ENCODE measurements at places on chromosomes 12 and 14. TPM values are rescaled to one million over a fixed set of nuclear protein-coding genes. Genes with fewer than 3 reads are reported as not detected.

- no peak for DNase-seq
Measured at GRCh38 chr14:101723061-101723595, 38.4 kb upstream of the PPP2R5C start.

DNA sequence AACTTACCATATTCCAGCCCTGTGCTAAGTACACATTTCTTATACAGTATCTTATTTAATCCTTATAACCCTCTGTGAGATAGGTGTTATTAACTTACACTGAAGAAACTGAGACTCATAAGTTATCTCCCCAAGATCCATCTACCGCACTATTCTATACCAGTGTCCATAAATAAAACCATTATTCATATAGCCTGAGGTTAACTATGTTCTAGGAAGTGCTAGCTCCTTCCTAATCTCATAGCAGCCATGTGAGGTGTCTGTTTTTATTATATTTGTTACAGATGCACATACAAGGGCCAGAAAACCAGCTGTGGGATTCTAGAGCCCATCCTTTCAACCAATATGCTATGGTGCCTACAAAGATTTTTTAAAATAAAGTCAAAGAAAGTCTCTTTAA, 100.3 kb upstream of the RAP1B start:
- DNase-seq: no peak

DNA sequence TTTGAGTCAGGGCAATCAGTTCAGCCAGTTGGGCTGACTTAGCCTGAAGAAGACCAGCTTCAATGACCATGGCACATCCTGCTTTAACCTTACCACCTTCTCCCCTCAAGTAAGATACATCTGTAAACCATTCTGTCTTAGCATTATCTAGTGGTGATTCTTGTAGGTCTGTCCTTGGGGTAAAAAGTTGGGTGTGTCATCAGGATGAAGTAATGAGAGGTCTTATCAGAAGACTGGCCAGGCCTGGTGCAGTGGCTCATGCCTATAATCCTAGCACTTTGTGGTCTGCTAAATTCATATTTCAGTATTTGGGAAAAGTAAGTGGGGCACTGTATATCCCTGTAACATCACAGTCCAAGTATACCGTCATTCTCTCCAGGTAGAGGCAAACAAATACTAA, 19.1 kb downstream of the SINHCAF start:
- DNase-seq: no peak

GRCh38 chr12:95182868-95183415, 34.3 kb downstream of the FGD6 start:
- DNase-seq: no peak

Gene FOXM1
- total RNA-seq: 131 TPM

Gene C12orf54
- not detected for total RNA-seq

DNA sequence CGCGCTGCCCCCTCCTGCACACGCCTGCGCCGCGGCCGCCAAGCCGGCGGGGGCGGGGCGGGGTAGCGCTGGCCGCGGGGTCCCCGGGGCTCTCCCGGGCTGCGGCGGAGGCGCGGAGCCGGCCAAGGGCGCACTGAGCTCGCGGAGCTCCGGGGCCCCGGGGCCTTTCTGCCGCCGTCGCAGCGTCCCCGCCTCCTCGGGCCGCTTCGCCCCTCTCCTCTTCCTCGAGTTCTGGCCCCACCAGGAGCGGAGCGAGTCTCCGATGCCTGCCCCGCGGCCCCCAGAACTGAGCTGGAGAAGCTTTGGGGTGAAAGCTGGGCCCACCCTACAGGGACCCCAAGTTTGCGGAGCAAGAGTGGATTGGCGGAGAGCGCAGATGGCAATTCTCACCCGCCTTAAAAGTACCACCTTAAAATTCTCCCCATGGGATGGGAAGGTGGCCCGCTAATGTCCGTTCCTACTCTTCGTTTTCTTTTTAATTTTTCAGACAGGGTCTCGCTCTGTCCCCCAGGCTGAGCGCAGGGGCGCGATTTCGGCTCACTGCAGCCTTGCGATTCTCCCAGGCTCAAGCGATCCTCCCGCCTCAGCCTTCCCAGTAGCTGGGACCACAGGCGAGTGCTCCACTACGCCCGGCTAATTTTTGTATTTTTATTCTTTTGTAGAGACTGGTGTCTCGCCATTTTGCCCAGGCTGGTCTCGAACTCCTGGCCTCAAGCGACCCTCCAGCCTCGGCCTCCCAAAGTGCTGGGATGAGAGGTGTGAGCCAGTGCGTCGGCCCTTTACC, 129.6 kb downstream of the NDUFA12 start:
- no peak for DNase-seq

Gene FAIM2
- total RNA-seq: 0.33 TPM

Gene SCN8A
- total RNA-seq: 0.67 TPM

DNA sequence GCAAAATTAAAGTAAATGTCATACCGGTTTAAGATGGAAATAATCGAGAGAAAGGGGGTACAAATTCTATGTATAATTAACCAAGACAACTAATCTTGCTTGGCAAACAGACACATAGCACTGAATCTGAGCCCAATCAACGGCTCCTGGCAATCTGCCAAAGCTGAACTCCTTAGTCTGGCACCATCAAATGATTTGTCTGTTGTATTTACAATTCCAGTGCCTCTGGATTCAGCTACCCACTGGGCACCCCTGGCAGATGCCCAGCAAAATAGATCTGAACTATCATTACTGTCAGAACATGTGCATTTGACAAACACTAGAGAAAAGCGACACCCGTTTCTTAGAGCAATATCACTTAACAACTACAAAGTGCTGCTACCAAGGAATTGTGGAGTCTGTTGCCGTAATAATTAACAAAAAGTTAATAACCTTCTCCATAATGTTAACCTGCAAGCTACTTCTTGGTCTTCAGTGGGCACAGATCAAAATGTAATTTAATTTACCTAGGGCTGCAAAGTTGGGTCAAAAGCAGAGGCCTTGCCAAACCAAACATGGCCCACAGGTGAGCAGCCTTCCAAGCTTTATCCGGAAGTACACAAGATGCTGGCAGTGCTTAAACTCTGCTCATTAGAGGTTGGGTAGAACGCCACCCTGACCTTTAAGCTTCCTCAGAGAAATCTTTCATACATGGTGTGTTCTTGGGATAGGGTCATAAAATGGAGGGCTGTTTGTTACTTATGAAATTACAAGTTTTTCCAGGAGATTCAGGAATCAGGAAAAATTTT, 7.6 kb downstream of the EGLN3 start:
- no peak for DNase-seq

Gene HNF1A
- not detected for total RNA-seq

DNA sequence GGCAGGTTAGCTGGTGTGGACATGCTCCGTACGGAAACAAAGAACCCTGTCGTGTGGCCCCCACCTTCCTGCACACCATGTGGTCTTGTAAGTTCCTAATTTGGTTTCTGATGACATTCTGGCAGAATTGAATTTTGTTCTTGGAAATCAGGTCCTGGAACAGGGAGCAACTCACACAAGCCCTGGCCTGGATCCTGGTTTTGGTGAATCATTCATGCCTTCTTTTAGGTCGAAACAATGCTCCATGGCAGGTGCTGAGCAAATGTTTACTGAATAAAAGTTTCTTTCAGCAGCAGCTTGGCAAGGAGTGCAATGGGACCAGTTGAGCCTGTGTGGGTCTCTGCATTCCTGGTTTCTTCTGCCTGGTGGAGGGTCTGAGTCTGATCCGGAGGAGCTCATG, 978.4 kb downstream of the BCL11B start:
- DNase-seq: no peak

DNA sequence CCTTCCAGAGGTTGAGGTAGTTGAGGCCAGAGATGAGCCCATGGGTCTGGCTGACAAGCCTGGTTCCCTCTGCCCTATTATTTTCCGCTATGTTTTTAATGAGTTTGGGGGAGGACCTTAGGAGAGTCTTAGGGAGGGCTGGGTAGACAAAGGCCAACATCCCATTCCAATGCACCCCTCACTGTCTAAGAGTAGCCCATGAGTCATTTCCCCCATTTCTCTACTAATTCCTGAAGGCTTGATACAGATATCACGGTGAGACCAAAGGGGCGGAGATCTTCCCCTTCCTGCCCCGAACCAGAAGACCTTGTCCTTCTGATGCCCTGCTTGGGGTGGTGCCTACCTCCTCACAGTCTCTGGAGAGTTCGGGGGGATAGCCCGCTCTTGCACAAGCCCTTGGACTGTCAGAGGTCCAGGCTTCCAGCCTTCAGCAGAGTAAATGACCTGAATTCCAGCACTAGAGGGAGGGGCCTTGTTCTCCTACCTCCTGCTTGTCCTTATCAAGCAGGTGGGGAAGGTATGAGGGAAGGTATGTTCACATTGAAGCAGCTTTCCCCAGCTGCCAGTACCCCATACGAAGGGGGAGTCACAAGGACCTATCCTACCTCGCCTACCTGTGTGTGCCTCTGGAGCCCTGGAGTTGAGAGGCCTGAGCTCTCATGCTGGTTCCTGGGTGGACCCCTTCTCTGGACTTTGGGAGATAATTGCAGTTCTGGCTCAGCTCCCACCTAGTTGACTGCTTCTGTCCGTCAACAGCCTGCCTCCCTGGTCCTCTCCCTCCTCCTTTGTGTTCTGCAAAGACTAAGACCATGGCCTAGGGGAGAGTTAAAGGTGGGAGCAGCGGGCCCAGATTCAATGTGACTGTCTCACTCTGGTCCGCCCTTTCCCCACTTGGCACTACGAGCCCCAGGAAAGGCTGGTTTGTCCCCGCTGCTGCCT, 3.7 kb downstream of the PSMB11 start:
- no peak for DNase-seq

DNA sequence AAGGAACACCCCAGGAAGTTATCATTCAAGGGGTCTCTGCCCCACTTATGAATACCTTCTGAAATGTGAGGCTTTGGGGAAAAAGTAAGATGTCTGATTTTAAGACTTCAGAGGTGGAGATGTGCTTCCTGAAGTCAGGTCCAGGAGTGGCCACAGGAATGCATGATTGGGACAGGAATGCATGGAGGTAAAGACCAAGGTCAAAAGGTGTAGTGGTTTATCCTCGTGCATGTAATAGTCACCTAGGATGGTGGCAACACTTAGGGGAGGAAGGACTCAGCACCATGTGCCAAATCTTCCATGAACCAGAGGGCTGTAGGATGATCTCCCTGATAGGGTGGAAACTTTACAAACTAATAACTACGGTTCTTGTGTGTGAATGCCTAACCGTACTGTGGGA, 217.3 kb downstream of the C12orf75 start:
- DNase-seq: no peak

DNA sequence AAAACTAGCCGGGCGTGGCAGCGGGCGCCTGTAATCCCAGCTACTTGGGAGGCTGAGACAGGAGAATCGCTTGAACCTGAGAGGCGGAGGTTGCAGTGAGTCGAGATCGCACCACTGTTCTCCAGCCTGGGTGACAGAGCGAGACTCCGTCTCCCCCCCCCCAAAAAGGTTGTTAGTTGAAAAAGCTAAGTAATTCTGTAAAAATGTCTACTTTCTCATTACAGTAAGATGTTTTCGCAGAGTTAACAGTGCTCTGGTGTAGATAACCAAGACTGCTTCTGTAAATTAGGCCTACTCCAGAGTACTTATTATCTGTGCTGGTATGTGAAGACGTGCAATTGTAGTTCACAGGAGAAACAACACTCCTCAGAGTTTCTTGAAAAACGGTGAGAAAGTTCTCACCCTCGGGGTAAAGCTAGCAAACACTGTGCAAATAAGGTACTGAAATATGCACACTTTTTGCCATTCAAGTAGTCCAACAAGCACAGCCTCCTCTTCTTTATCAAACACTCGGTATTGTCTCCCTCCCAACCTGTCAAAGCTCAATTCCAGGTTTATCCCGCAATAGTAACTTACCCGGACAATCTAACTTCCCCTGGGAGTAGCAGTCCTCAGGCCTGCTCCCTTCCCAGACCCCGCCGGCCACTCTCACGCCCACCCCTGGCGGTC, 974 bp downstream of the BTBD7 start:
- no peak for DNase-seq

DNA sequence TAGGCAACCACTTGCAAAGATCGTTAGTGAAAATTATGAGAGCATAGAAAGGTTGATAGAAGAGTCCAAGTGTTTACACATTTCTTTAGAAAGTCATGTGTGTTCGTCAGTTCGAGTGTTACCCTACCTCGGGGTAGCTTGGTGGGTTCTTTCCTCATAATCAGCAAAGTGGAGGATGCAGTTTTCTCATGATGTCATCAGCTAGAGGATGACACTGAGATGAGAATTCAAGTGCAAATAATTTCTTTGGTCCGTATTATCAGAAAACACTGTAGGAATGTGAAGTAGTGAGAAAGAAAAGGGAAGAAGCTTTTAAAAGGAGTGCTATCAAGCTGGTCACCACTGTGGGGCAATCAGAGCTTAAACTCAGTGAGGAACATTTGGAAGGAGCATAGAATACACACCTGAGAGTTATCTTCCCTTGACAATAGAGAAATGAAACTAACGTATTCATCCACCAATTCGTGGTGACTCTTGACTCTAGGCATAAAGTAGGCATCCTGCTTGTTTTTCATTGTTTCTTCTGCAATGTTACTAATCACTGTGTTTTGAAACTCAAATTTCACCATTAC, 1340.9 kb upstream of the TMEM132C start:
- no peak for DNase-seq

- no peak for DNase-seq
Measured at GRCh38 chr14:26339381-26339780, 258.5 kb downstream of the NOVA1 start.

GRCh38 chr14:74509587-74510222, 16.1 kb downstream of the ISCA2 start:
- no peak for DNase-seq

- DNase-seq: no peak
Measured at GRCh38 chr12:92619026-92619425, 83.8 kb upstream of the PLEKHG7 start.

Gene TCTN2
- 4.7 TPM for total RNA-seq
